Trophoblast cell (in vitro differentiated cells and primary cell): ENCODE measurements at places on chromosomes 11 and 22.

GRCh38 chr11:43419460-43419859 lies 60.7 kb downstream of the TTC17 start:
- peak; percentile 15 for DNase-seq

- no peak for DNase-seq
These were observed 75.8 kb downstream of the CCDC34 start for GRCh38 chr11:27287205-27287604.

DNA sequence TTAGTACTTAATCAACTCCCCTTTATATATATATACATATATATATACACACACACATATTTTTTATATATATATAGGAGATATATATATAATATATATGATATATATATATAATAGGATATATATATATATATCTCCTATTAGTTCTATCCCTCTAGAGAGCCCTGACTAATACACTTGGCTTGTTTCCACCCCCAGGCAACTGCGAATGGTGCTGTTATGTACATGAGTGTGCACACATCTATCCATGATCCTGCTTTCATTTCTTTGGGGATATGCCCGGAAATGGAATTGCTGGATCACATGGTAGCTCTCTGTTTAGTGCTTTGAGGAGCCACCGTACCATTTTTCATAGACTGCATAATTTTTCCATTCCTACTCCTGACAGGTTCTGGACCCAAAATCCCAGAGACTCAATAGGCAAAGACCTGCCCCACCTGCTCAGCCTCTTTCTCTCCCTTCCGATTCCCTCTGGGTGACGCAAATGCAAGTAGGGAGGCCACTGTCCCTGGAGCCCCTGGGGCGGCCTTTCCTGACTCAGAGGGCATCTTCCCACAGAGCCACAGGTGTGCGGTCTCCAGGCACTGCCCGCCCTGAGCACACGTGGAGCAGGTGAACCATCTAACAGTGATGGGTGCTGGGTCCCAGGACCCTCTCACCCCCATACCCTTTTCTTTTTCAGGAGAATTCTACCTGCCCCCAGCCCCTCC lies 12.0 kb downstream of the FGF3 start:
- peak; percentile 62 for DNase-seq

DNA sequence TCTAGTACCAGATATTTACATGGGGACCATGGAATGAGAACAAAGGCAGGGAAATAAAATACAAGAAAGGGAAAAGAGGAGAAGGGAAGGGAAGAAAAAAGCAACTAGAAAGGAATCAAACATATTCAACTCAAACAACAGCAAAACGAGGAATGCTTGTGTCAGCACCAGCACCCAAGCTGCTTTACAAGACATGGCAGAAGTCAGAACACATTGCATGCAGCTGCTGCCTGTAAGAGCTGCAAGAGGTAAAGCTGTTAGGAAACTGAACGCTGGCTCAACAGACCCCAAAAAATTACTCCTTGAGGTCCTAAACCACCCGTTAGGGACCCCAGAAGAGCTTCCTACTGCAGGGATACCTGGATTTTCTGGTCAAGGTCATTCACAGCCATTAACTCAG lies 296.9 kb downstream of the OPCML start:
- DNase-seq = no peak

- peak; percentile 35 for DNase-seq
These were observed 20.5 kb downstream of the EPS8L2 start for GRCh38 chr11:726278-727220.

DNA sequence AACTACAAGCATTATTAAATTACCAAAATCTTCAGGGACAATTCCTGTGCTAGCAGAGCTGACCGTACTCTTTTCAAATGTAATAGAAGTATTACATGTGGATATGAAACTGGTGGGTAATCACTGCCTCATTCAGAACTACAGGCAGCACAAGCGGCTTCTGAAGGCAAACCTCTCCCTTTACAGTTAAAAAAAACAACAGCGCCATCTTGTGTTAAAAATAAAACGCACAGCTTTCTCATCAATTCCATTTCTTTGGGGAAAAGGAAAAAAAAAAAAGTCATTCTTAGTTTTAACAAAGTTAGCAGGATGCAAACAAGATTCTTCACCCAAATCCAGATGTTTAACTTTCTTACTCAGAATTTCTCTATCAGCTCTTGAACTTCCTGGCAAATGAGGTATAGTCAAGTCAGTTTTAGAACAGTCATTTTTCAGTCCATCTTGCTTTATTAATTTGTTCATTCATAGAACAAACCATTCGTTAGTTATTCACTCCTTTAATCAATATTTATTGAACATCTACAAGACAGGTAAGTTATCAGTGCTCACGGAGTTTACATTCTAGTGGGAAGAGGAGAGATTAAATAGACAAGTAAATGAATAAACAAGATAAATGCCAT lies 331.8 kb upstream of the MPPED2 start:
- DNase-seq = peak; percentile 81

- DNase-seq = no peak
These were observed 61.1 kb downstream of the CHRDL2 start for GRCh38 chr11:74670171-74670570.

- no peak for DNase-seq
These were observed 61.6 kb upstream of the PLET1 start for GRCh38 chr11:112322173-112322790.

- DNase-seq = no peak
These were observed 451.9 kb downstream of the ETS1 start for GRCh38 chr11:128135451-128135850.

DNA sequence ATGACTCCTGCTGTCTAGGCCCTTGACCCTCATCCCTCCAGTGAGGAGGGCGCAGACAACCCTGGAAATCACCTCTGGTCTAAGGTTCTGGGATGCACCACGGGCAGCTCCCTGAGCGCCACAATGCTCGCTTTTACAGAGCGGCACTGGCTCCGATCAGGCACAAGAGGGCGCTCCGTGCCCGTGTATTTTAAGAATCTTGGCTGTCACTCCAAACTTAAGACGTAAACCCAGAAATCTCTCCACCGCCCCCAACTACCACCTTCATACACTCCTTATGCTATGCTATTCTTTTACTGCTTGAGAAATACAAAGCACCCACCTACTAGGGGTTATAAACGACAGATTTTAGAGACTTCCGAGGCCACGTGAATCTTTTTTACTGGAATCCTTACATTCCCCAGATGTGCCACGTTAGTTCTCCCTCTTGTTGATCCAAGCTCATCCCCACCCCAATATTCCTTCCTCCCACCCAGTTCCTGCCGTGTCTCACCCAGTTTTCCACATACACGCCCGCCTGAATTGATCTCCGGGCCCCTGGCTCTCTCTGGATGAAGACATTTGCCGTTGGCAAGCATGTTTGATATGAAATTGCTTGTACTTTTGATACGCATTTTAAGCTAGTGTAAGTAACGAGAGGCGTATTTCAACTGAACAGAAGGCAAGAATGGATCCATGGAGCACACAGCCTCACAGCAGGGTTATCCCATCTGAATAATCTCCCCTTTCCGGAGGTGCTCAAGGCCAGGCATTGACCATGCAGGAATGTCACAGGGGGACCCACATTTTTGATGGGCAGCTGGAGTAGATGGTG lies 453.5 kb downstream of the OPCML start:
- no peak for DNase-seq

DNA sequence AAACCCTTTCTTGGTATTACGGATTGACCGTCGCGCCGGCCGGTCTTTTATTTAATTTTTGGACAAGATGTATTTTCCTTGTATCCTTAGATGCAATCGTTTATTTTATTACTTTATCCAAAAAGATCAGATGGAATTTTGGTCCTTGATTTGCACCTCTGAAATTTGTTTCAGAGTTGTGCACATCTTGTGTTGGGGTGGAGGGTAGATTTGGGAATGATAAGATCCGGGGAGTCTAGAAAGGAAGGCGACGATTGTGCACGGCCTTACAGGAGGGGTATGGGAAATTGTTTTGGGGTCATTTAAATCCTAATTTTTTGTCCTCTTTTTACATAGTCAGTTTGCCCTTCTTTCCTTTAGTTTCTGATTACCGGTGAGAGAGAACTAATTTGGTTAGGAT lies 1.4 kb downstream of the KDM2A start:
- DNase-seq = no peak

DNA sequence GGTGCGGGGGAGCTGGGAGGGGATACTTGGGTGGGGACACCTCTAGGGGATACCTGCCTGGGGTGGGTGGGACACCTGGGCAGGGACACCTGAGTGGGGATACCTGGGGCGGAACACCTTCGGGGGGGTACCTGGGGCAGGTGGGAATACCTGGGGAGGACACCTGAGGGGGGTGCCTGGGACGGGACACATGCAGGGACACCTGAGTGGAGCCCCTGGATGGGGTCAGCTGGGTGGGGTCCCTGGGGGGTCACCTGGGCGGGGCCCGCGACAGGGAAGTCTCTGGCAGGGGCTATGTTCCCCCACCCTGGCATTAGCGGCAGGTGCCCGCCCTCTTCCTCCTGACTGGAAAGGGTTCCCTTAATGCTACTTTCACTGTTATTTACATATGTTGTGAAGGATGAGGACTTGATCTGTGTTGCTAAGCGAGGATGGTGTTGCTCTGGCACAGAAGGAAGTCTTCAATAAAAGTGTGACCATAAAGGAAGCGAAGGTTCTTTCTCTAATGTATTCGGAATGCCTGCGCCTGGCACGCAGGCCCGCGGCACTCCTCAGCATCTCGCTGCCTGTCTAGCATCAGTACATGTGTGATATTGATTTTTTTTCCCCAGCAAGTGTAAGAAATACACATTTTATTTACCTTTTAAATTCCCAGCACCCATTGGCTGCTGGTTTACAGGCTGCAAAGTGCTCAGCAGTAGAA lies 801.7 kb downstream of the BRD1 start:
- DNase-seq = no peak

- peak; percentile 14 for DNase-seq
These were observed 158.8 kb downstream of the CTTN start for GRCh38 chr11:70556884-70557741.

GRCh38 chr11:8201644-8202365 lies 33.0 kb upstream of the RIC3 start:
- no peak for DNase-seq

DNA sequence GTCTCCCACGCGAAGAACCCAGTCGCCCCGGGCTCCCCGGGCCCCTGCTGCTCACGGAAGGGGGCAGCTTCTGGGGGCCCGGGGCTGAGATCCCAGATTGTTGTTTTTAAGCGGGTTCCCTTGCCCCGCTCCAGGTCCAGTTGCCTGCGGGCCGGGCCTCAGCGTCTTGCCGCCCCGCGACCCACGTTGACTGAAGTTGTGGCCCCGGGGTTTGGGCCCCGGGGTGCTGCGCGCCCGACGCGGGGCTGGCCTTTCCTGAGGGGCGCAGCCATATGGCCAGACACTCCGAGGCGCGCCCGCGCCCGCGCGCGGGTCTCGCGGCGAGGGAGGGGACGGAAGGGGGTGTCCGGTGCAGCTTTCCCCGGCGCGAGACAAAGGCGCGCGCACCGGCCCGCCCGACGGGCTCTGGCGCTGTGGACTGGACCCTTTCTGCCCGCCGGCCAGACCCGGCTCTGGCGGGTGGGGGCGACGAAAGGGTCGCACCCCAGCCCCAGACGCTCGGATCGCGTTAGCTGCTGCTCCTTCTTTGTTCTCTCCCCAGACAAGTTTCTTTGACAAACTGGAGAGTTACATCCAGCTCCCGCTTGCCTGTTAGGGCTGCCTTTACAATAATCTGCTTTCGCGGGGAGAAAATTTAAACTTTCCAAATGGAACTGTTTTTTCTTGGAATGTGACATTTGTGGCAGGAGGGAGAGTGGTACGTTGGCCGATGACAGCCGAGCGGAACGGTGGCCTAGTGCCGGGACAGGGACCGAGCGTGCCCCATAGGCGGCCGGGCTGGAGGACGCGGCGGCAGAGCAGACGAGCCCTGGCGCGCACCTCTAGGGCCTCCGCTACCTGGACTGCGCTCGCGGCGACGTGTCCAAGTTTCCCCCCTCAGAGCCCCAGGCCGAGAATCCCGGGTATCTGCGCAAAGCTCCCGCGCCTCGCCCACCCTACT lies 716 bp downstream of the AMOTL1 start:
- peak; percentile 57 for DNase-seq

GRCh38 chr22:33073989-33074418 lies 15.8 kb upstream of the SYN3 start:
- DNase-seq = no peak

DNA sequence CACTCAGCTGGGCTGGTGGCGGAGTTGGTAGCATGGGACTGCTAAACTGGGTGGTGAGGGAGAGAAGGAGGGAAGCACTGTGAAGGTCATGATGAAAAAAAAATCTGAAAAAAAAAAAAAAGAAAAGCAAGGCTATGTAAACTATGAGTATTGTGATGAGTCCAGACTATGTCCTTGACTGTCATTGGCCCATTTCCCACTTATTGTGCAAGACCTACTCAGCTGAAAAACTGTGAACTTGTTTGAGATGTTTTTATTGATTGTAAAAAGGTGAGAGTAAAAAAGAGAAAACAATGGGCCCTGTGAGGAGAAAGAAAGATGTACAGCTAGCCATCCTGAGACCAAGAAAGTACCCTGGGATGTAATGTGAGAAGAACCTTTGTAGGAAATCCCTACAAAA lies 798.4 kb upstream of the TENM4 start:
- DNase-seq = no peak

DNA sequence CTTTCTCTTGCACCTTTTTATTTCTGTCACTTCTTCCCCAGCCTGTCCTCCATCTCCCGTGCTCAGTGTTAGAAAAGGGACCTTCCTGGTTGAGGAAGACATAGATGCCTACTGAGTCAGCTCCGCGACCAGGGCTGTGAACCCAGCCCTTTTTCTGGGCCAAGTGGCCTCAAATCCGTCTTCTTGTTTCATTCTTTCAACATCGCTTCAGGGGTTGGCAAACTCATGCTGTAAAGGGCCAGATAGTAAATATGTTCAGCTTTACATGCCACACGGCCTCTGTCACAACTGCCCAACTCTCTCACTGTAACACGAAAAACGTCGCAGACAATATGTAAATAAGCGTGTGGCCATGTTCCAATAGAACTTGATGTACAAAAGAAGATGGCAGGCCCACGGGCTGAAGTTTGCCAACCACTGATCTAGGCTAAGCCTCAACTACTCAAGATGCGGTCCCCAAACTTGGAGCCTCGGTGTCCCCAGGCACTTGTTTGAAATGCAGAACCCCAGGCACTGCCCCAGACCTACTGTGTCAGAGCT lies 338.4 kb downstream of the MN1 start:
- DNase-seq = peak; percentile 35

DNA sequence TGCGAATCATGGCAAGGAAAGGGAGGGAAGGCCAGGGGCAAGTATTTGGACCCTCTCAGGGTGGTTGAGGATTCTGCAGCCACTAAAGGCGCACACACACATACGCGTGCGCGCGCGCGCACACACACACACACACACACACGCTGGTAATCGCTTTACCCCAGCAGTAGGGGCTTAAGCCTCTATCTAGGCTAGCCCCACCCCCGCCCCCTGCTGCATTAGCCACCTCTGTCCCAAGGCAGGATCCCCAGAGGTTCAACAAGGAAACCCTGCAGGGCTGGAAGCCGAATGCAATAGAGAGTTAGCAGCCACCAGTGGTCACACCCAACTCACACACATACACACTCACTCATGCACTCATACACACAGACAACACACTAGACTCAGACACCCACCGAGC lies 28.6 kb upstream of the ELFN2 start:
- no peak for DNase-seq

- no peak for DNase-seq
These were observed 827.1 kb downstream of the TBC1D22A start for GRCh38 chr22:47589271-47590250.
